ENCODE measurements at places on chromosomes 6 and 20. TPM values are rescaled to one million over a fixed set of nuclear protein-coding genes. Genes with fewer than 3 reads are reported as not detected.

GRCh38 chr20:31803552-31804291 is 15.4 kb upstream of the MYLK2 start:
- DNase-seq: no peak

TBXT gene
- not detected for total RNA-seq

GRCh38 chr6:106048336-106048735 is 37.8 kb upstream of the PRDM1 start:
- no peak for DNase-seq

DNA sequence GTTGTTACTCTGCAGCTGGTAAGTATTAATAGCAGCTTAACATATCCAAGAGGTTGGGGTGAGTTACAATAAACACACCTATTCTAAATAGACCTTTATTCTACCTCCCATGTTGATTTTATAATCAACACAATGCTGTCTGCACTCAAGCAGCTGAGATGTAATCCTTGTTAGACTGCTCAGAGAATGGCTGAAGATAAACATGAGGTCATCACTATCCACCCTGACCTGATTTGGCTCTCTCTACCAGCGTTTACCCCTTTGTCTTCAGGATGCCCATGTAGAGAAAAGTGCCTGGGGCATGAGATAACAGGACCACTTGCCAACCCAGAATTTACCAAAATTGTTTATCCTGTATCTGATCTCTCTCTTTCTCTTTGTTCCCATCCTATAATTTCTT is 220.7 kb upstream of the DEFB112 start:
- DNase-seq: no peak

DNA sequence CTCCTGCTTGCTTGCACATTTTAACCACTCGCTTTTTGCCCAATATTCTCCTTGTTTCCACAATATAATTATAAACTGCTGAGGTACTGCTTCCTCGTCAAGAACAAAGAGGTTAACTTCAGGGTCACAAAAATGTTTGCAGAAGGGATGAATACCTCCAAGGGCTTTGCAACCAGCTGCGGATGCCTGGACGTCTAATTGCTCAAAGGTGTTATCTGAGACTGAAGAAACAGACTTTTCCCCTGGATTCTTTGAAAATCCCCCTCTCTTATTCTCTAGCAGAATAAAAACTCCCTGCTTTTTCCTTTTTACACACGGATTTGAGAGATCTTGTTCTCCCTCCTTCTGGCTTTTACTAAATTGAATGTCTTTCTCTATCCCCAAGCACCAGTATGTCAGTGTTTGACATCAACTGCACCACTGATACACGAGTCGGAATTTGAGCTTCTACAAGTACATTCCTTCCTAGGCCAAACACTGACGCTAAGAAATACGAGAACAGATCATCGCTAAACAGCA is 336 bp upstream of the SMPDL3A start:
- DNase-seq: no peak

GRCh38 chr6:5992551-5993225 is 14.0 kb downstream of the NRN1 start:
- no peak for DNase-seq

- DNase-seq: no peak
These were observed 76.2 kb downstream of the ATXN1 start for GRCh38 chr6:16684896-16685554.

- DNase-seq: no peak
These were observed 33.2 kb downstream of the HLA-A start for GRCh38 chr6:29975561-29975907.

DNA sequence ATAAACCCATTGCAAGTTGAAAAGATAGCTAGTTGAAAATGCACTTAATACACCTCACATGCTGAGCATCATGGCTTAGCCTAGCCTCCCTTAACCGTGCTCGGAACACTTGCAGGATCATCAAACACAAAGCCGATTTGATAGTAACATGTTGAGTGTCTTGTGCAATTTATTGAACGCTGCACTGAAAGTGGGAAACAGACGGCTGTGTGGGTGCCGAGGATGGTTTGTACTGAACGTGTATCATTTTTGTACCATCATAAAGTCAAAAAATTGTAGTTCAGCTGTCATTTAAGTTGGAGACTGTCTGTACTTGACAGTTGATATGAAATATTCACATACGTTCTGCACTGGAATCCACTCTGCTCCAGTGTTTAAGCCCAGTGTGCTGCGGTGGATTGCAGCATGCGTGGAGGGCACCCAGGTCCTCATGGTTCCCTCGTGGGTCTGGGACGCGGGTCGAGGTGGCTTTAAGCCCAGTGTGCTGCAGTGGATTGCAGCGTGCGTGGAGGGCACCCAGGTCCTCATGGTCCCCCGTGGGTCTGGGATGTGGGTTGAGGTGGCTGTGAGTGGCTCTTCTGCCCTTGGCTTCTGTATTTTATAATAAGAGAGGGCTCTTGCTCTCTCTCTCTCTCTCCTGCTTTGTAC is 77.0 kb downstream of the CDH4 start:
- DNase-seq: no peak

- DNase-seq: no peak
These were observed 21.8 kb downstream of the NPEPL1 start for GRCh38 chr20:58714340-58714922.

CUL7 gene
- 26.7 TPM for total RNA-seq

NEURL2 gene
- total RNA-seq: 4.0 TPM

- no peak for DNase-seq
These were observed 3.5 kb upstream of the DEFB110 start for GRCh38 chr6:50025258-50025657.

FOXQ1 gene
- 0.21 TPM for total RNA-seq

ACTL10 gene
- 26.3 TPM for total RNA-seq

DNA sequence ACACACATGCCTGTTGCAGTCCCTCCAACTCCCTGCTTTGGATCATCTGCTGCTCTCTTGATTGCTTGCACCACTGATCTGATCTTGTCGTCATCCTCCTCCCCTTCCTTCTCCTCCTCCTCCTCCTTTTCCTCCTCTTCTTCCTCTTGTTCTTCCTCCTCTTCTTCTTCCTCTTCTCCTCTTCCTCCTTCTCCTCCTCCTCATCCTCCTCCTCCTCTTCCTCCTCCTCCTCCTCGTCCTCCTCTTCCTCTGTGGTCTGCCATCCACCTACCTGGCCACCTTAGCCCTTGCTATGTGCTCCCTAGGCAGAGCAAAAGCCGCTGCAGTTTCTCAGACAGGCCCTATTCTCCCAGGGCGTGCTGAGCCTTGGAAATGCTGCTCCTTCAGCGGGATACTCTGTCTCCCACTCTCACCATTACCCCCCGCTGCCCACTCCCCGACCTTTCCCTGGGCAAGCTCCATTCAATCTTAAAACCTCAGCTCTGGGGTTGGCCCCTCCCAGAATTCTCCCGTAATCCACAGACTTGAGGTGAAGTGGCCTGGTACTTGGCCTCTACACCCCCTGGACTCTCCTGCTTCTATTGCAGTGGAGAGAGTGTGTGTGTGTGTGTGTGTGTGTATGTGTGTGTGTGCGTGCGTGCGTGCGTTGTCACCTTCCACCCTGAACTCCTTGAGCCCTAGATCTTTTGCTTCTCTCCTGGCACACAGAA is 105.0 kb downstream of the SASH1 start:
- no peak for DNase-seq

GRCh38 chr20:44393608-44394451 is 38.3 kb downstream of the HNF4A start:
- no peak for DNase-seq

- no peak for DNase-seq
These were observed 414.2 kb upstream of the SPTLC3 start for GRCh38 chr20:12594410-12595088.

HLA-DOA gene
- 358 TPM for total RNA-seq

- no peak for DNase-seq
These were observed 325.7 kb downstream of the TBC1D32 start for GRCh38 chr6:121008553-121008952.

GRCh38 chr6:27890445-27891319 is 21.5 kb downstream of the OR2B2 start:
- no peak for DNase-seq

GRCh38 chr20:11810311-11811083 is 107.2 kb upstream of the BTBD3 start:
- DNase-seq: no peak

DNA sequence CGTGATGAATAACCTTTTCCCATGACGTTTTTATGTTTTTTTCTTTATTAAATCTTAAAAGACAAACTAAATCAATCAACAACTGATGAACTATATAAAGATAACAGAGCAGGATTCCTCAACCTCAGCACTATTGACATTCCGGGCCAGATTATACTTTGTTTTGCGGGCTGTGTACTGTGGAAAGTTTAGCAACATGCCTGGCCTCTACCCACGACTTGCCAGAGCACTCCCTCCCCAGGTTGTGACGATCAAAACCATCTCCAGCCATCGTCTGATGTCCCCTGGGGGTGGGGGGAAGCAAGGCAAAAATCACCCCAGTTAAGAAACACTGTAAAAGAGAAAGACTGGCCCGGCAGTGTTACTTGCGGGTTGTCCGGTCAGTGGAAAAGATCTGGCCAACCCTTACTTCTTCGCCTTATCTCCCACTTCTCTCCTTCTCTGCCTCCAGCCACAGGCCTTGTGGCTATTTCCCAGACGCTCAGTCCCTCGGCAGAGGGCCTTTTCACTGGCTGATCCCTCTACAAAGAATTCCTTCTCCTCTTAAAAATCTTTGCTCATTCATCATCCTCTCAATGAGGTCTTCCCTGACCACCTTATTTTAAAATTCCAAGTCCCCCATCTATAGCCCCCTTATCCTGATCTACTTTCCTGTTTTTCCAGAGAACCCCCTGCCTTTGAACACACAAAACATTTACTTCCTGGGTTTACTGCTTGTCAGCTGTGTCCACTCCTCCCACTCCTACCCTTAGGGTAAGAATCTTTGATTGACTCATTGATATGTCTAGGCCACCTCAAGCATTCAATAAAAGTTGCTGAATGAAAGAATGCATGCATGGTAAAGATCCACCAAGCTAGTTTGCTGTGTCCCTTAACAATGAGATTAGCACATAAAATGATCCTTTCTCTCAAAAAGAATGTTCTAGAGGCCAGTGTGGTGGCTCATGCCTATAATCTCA is 14.7 kb upstream of the RAB22A start:
- DNase-seq: no peak

GRCh38 chr6:90227673-90228072 is 69.0 kb downstream of the BACH2 start:
- no peak for DNase-seq

SDHAF4 gene
- total RNA-seq: 3.5 TPM

F13A1 gene
- total RNA-seq: 91.9 TPM

- no peak for DNase-seq
These were observed 70.9 kb downstream of the ATP9A start for GRCh38 chr20:51697096-51697826.

DNA sequence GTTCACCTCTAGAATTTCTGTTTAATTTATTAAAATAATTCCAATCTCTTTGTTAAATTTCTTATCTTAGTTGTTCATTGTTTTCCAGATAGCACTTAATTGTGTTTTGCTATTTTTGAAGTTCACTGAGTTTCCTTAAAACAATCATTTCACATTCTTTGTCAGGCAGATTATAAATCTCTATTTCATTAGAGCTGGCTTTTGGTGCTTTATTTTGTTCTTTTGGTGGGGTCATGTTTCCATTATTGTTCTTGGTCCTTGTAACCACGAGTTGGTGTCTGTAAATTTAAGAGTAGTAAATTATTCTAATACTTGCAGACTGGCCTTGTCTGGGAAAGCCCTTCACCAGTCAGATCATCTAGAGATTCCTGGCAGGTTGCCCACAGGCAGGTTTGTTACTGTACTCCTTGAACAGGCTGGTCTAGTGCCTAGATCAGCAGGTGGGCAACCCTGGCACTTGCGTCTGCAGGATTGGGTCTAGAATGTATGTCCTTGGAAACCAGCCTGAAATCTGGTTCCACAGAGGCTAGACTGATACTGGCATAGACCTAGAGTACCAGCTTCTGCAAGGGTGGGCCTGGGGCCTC is 110.4 kb downstream of the ADGB start:
- no peak for DNase-seq

RTF2 gene
- total RNA-seq: 54.5 TPM

GJA1 gene
- 85.0 TPM for total RNA-seq

- DNase-seq: no peak
These were observed 3.6 kb downstream of the GTPBP2 start for GRCh38 chr6:43625393-43625992.

- DNase-seq: no peak
These were observed 1.7 kb downstream of the SNX21 start for GRCh38 chr20:45835329-45835765.

CAGE1 gene
- total RNA-seq: not detected

GRCh38 chr6:159805440-159806020 is 5.5 kb downstream of the PNLDC1 start:
- no peak for DNase-seq

- no peak for DNase-seq
These were observed 34.7 kb upstream of the TGM3 start for GRCh38 chr20:2261046-2261485.

- no peak for DNase-seq
These were observed 15.8 kb upstream of the FAM8A1 start for GRCh38 chr6:17584241-17584803.

UST gene
- total RNA-seq: 27.0 TPM

GRCh38 chr20:34627458-34627857 is 49.4 kb downstream of the PIGU start:
- DNase-seq: no peak

DNA sequence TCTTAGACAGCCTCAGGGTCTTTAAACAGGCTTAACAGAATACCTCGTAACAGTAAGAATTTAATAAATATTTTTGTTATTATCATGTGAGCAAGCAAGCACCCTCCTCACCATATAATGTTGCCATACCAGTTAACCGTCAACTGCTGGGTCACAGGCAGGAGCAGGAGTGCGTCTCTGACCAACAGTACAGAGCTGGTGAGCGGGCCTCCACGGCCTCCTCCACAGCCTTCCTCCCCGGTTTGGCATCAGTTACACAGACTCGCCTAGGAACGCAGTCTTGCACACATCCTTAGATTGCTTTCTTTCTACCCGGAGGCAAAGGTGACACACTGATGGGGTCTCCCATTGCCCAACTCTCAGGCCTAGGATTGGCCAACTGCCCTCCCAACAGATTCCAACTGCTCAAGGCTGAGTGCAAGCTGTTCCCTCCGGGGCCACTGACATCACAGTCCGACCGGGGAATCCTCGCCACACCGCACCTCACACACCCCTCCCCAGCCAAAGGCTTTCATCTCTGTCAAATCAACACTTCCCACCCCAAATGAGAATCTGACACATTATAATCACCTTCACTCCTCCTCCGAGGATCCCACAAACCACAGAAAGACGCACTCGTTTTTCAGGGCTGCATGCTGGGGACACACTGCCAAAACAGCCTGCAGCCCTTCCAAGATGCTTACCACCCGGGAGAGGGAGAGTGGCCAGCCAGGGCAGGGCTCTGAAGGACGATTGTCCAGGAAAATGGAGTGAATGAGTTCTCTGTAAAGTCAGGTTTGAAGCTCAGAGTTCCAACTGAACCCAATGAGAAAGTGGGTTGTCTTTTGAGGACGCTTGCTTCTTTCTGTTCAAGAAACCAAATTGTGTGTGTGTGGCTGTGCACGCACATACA is 63.2 kb downstream of the PDE10A start:
- DNase-seq: no peak

DNA sequence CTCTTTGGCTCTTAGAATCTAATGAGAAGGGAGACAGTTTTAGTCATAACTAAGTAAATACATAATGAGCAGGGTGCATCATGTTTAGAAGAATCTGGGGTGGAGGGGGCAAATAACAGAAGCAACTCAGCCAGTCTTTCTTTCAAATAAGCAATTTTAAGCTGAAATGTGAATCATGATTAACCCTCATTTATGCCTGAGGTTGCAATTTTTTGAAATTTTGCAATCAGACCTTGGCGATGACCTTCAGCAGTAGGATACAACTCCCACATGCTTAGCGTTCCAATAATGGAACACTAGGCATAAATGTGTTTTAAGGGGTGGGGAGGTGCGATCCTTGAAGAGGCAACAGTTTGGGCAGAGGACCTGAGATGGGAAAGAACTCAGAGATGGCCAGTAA is 30.6 kb downstream of the TMEM14B start:
- DNase-seq: no peak

CRYBG1 gene
- total RNA-seq: 6.5 TPM
